ENCODE measurements at places on chromosomes 2 and 18.

DNA sequence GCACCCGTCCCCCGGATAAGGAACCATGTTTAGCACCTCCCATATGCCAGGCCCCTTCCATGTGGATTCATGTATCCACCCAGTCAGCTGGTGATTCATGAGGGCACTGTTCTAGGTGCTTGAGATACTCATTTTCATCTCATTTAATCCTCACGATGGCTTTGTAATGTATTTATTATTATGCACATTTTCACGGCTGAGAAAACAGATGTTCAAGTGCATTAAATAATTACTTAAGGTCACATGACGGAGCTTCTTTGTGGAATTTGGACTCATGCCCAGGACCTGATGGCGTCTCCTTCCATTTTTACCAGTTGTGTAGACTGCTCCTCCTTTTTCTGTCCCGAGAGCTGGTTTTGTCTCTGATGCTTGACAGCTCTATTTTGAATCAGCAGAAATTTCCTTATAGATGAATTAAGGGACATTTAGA is 72.2 kb upstream of the RBM44 start:
- DNase-seq = peak; percentile 41

- DNase-seq = no peak
Observed at GRCh38 chr18:22394428-22394827, 23.3 kb downstream of the CTAGE1 start.

DNA sequence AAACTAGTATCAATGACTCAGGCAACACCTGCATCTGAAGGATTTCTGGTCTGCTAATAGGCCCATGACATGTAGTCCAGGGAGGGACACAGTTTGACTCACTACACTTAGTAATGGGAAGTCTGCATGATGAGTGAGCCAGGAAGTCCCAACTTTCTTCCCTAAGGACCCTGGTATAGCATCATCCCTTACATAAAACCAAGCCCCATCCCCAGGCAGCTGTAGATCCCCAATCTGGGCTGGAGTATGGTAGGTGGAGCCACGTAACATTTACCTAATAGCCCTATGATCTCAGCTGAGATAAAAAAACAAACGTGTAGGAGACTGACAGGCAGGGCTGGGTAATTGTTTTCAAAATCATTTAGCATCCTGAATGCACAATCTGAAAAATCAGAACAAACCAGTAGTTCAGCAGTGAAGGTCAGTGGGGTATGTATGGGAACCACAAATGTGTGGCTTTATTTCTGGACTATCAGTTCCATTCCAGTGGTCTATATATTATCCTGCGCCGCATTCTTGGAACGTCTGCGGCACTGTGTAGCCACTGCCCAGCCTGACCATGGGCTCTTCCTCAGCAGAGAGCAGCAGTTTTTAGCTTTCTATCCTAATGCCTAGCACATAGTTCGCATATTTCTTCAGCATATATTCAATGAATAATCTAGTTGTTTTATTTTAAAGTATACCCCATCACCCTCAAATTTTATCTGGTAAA is 33.5 kb downstream of the EPB41L3 start:
- no peak for DNase-seq

DNA sequence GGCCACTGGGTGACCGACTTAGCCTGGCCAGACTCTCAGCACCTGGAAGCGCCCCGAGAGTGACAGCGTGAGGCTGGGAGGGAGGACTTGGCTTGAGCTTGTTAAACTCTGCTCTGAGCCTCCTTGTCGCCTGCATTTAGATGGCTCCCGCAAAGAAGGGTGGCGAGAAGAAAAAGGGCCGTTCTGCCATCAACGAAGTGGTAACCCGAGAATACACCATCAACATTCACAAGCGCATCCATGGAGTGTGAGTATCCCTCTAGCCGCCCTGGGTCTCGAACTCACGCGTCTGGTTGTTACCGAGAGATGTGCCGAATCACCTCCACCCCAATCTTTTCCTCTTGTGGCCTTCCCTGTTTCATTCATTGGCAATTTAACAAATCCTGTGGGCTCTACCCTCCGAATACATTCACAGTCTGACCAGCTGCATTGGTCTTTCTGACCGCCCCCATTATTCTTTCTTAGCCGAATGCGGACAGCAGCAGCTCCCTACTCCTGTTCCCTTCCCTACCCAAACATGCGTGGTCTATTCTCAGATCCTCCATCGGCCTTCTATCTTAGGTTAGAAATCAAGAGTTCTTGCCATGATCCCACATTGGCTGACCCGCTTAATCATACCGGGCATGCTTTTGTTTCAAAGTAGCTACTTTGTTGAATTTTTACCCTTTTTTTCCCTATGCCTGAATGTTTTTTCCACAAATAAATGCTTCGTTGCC is 631 bp downstream of the RPL31 start:
- peak; percentile 49 for DNase-seq

GRCh38 chr2:112683550-112684414 is 37.0 kb upstream of the NT5DC4 start:
- DNase-seq = peak; percentile 87

GRCh38 chr18:40004246-40004645 is 1950.8 kb upstream of the PIK3C3 start:
- DNase-seq = no peak

DNA sequence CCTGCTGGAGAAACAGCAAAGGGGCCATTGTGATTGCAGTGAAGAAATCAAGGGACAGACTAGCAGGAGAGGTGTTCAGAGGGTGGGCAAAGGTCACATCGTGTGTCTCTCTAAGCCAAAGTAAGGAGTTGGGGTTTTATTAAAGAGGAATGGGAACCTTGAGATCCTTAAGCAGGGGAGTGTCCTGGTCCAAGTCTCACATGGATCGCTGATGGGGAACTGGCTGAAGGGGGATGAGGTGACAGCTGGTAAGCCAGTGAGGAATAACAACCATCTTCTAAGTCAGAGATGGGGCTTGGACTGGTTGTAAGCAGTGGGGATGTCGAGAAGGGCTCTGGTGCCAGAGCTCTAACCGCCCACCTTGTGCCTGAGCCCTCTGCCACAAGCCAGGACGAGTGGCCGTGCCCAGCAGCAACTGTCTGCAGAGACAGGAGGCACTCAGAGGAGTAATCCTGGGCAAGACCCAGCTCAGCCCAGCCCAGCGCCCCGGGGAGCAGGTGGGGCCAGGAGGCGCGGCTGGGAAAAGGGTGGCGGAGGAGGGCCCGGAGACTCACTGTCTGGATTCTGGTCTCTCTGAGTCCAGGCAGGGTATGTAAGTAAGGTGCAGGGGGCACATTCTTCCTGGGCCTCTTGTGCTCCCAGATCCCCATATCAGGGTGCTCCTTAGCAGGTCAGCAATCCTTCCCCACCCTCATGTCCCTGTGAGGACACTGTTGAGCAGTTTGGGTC is 13.7 kb downstream of the WNT10A start:
- no peak for DNase-seq

- DNase-seq = no peak
Observed at GRCh38 chr2:241721852-241722251, 12.6 kb upstream of the D2HGDH start.

- DNase-seq = no peak
Observed at GRCh38 chr2:177314194-177314593, 49.7 kb upstream of the NFE2L2 start.

DNA sequence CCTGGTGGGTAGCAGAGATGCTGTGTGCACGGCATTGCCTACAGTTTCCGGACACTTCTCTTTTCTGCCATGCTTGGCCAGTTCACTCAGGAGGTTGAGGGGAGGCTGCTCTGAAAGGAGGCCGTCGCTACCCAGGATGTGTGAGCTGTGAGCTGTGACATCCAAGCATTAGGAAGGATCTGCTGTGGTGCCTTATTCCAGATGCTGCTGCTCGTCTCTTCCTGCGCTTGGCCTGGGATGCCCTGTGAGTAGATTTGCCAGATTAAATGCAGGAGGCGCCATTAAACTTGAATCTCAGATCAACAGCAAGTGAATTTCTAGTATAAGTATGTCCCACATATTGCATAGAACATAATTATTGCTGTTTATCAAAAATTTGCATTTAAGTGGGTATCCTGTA is 124.2 kb upstream of the SIX3 start:
- no peak for DNase-seq

GRCh38 chr2:56077359-56077915 is 106.4 kb upstream of the CCDC85A start:
- DNase-seq = peak; percentile 56

DNA sequence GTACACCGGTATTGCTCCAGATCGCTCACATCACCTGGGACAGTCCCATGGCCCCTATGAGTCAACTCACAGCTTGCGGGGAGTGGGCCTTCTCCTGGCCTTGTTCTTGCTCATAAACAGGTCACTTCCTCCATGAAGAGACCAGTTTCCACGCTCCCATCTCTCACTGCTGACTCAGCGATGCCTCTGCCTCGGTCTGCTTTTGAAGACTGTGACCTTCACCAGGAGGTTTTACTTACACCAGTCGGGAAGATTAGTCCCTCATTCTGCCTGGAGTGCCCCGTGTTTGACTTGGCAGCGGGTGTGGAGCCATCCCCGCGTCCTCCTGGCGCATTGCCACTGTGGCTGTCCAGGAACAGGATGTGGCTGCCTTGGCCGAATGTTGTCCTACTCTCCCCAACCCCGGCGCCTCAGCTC is 159.8 kb downstream of the RHBDD1 start:
- DNase-seq = no peak

- DNase-seq = no peak
Observed at GRCh38 chr2:232927032-232927792, 57.1 kb downstream of the SNORC start.

GRCh38 chr2:13916066-13916465 is 716.5 kb upstream of the LRATD1 start:
- DNase-seq = no peak

GRCh38 chr18:79611040-79611681 is 68.4 kb upstream of the CTDP1 start:
- no peak for DNase-seq

GRCh38 chr2:172244419-172245130 is 141.9 kb upstream of the DLX2 start:
- no peak for DNase-seq

GRCh38 chr2:109124982-109125592 is 3.9 kb upstream of the SH3RF3 start:
- DNase-seq = no peak

DNA sequence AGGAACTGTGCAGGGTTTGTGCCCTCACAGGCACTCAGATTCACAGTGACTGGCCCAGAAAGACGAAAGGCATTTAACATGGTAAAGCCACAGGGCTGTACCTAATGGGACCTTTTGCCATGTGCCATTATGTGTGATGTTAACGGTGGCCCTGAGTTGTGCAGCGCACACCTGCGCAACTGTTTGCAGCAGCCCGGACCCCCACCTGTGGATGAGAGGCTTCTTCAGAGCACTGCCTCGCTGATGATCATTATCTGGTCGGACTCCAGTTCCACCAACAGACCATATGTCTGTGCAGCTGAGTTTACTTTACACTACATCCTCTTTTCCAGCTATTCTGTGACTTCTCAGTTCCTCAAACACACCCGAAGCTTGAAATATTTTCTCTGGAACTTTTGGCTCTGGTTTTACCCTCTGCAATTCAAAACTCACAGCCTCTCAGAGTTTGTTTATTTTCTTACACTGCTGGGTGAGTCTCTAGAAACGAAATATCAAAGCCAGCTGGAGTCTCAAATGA is 35.6 kb upstream of the UBE2F start:
- DNase-seq = peak; percentile 50

- peak; percentile 28 for DNase-seq
Observed at GRCh38 chr2:127185093-127185492, 35.0 kb downstream of the CYP27C1 start.

GRCh38 chr2:38269421-38269820 is 107.7 kb downstream of the ATL2 start:
- DNase-seq = no peak

GRCh38 chr2:174210862-174211261 is 37.5 kb downstream of the OLA1 start:
- DNase-seq = peak; percentile 71

DNA sequence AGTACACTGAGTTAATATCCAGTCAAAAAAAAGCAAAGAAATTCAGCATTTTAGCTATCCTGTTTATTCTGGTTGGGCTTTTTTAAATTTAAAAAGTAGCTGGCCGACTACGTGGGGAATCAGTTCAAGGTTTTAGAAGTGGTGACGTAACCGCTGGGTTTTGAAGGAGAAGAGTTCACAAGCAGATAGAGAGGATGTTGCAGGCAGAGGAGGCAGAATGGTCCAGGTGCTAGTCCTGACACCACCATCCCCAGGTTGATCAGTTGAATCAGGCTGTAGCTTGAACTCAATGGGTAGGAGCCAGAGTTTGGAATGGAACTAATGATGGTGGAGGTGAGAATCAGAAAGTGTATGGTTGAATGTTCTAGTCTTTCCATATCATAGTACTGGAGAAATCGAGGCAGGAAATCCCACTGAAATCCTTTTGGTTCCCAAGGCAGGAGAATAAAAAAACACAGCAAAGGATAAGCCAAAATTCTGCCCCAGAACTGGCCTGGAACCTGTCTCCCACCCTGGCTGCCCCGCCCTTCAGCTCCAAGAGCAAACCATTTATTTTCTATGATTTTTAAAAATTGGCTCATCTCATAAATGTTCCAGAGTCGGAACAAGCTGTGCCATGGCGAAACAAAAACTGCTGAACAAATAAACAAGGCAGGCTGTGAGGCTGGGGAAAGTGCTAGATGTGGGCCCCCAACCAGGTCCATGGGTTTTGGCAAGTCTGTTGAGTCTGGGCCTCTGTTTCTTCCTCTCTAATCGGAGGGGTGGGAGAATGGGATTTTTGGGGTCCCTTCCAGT is 44.0 kb downstream of the SLC4A1AP start:
- no peak for DNase-seq

GRCh38 chr18:40159141-40160017 is 1795.7 kb upstream of the PIK3C3 start:
- peak; percentile 64 for DNase-seq

DNA sequence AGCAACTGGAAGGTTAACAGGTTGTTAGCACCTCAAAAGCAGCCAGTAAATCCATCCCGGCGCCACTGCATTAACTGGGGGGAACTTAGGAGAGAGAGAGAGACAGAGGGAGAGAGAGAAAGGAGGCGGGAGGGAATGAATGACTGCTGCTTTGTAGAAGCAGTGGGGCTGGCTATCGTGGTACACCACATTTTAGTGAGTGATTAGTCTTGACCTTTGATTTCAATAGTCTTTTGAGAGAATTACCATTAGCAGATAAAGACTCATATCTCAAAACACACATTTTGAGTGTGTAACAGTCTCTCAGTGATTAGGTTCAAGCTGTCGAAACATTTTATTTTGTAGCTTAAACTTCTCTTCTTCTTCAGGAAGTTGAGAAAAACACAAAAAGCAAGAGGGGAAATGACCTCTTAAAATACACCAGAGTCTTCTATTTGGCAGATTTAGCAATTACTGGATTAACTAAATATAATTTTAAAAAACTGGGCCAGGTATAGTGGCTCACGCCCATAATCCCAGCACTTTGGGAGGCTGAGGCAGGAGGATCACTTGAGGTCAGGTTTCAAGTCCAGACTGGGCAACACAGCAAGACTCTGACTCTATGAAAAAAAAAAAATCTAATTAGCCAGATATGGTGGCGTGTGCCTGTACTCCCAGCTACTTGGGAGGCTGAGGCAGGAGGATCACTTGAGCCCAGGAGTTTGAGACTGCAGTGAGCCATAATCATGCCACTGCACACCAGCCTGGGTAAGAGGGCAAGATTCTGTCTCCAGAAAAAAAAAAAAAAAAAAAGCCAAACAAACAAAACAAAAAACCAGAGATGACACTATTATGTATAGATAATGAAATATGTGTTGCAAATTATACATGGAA is 22.0 kb upstream of the PNO1 start:
- DNase-seq = peak; percentile 95
